Astrocyte of the hippocampus (primary cell): ENCODE measurements at places on chromosomes 2 and 18.

DNA sequence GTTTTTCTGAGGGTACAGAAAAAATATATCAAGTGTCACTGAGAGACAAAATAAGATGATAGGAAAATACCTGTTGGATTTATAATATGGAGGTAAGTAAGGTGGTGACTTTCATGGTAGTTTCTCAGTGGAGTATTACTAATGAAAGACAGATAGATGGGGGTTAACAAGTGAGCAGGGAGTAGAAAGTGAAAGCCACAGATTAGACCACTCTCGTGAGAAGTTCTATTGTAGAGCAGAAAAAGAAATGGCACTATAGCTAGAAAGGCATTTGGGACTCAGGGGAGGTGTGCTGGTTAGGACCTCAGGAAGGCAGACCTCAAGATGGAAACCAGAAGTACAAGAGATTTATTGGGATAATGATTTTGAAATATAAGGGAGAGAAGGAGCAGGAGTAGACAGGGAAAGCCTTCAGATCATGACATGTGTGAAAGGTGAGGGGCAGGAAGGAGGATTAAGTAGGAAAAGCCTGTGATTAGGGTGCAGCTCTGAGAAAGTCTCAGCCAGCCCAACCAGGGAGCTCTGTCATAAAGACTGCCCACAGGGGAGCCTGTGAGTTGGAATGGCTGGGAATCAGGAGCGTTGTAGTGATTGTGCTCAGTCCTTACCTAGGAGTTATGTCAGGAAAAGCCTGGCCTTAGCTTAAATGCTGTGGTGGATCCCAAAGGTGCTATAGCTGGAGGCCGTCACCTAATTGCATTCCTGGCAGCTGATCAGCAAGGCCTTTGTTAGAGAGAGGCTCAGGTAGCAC is 198.1 kb downstream of the IKZF2 start:
- DNase-seq: no peak

- DNase-seq: peak; percentile 9
Measured at GRCh38 chr2:227515742-227516141, 43.8 kb downstream of the AGFG1 start.

DNA sequence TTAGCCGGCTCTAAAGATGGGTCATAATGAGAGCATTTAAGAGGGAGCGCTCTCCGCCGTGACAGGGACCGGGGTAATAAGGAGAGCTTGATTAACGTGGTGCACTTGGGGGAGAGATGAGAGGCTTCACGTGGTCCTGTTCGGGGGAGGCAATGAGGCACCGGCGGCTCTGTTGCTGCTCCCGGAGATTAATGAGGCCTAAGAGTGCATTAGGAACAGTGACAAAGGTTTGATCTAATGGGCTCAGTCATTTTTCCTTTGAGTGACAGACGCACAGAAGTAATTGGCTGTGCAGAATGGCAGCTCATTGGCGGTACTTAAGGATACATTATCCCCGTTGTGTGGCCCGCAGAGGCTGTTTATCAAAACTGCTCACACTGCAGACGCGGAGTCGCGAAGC is 250.7 kb downstream of the GBX2 start:
- DNase-seq: peak; percentile 6

DNA sequence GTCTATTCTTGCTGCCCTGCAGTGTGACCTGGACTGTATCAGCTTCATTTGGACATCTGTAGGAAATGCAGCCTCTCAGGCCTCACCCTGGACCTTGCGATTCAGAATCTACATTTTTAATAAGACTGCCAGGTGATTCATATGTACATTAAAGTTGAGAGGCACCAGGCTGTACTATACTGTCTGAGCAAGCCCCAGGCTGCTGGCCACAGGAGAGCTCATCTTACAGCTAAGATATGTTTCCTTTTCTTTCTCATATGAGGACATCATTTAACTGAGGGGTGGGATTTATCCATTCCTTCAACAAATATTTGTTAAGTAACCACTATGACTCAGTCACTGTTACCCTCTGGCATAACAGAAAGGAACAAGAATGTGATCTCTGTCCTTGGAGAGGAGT is 78.2 kb upstream of the GCFC2 start:
- DNase-seq: peak; percentile 40

- no peak for DNase-seq
Measured at GRCh38 chr2:48313036-48313877, 216.7 kb upstream of the STON1 start.

DNA sequence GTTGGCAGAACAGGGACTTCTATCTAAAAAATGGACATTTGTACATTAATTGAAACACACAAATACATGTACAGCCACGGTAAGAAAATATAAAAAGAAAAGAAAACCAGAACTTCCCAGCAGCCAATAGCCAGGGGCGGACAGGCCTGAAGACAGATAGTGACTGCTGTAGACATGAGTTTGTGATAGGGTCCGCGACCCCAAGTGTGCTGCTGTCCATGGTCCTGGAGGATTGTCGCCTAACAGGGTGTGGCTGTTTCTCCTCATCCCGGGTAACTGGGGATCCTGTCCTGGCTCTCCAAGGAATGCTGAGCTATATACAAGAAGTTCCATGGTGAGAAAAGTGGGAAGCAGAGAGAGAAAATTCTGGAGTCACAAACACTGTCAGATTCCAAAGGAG is 266.5 kb upstream of the SALL3 start:
- no peak for DNase-seq

DNA sequence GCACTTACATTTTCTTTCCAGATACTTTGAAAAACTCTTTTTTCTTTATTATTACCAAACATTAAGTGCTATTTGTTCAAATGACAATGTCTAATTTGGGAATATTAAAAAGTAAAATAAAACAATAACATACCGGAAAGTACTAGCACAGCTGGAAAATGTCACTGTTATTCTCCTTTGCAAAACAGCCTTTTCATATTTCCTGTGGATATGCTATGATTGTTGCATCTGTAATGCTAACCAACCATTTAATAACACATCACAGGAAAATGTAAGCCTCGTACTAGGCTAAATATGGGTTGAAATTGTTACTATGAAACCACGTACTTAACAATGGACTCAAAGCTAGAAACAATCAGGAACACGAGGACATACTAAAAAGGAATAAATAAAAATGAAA is 298.1 kb downstream of the CBLN2 start:
- DNase-seq: no peak

DNA sequence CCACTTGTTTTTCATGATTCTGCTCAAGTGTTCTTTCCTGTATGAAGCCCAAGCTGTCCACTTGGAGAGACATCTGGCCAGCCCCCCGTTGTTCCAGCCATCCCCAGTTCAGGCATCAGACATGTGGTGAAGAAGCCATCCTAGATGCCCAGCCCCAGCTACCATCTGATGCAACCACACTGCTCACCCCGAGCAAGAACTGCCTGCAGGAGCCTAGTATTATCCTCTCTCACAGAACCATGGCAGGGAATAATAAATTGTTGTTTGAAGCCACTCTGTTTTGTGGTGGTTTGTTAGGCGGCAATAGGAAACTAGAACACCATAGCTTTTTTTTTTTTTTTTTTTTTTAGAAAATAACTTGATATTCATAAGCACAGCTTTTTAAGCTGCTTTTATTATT is 19.5 kb upstream of the DARS1 start:
- no peak for DNase-seq

DNA sequence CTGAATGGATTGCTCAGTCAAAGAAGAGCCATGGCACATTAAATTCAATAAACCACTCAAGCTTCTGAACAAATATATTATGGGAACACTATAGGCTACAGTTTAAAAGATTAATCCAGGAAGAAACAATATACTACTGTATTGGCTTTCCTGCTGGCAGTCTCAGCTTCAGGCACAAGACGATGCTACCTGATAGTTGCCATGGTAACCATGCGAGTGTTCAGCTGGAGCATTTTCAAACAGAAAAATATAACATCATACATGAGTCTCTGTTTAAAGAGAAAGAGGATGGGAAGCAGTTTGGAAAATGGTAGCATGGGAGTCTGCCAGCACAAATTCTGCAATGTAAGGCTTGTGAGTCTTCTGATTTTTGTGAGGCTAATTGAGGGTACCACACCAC is 65.9 kb upstream of the CPO start:
- no peak for DNase-seq

- DNase-seq: no peak
Measured at GRCh38 chr2:197369228-197369932, 58.8 kb upstream of the ANKRD44 start.
